ENCODE measurements at places on chromosomes 1 and 21.

DNA sequence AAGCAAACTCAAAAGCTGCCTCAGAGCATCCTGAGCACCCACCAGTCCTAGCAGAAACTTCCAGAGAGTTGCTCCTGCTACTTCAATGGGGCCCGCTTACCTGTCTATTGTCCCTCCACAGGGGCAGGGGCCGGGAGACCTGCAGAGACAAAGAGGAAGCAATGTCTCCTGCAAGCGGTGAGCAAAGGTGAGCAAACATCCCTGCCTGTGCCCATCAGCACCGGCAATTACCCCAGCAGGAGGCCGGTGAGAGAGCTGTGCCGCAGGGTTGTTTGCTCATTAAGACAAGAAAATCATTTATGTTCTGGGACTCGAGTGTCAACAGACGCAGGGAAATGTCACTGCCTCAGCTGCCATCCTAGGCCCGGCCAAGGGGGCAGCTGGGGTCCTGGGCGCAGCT is 53.8 kb upstream of the TARDBP start:
- DNase-seq = no peak

GRCh38 chr1:92210701-92211100 is 7.0 kb upstream of the C1orf146 start:
- no peak for DNase-seq

DNA sequence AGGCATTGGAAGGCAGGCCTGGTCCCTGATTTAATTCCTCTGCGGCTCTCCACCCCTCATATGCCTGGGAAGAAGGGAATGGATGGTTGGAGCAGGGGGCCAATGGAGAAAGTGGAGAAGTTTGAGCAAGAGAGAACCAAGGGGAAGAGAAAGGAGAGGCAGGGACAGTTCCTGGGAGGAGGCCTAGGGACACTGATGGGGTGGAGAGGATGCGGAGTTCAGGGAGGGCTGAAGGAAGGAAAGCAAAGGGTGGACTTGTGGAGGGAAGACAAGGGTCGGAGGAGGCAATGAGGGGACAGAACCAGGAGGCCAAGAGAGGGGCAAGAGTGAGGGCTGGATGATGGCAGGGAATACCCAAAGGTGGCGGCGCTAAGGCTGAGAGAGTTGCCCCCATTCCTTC is 7.1 kb downstream of the ZBTB7B start:
- no peak for DNase-seq

GRCh38 chr1:111720274-111720976 is 18.8 kb downstream of the INKA2 start:
- no peak for DNase-seq

DNA sequence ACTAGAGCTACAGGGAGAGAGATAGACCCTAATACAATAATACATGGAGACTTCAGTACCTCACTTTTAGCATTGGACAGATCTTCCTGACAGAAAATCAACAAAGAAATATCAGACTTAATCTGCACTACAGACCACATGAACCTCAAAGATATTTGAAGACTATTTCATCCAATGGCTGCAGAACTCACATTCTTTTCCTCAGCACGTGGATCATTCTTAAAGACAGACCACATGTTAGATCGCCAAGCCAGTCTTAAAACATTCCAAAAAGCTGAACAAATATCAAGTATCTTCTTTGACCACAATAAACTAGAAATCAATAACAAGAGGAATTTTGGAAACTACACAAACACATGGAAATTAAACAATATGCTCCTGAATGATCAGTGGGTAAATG is 576.0 kb downstream of the KIF26B start:
- no peak for DNase-seq

DNA sequence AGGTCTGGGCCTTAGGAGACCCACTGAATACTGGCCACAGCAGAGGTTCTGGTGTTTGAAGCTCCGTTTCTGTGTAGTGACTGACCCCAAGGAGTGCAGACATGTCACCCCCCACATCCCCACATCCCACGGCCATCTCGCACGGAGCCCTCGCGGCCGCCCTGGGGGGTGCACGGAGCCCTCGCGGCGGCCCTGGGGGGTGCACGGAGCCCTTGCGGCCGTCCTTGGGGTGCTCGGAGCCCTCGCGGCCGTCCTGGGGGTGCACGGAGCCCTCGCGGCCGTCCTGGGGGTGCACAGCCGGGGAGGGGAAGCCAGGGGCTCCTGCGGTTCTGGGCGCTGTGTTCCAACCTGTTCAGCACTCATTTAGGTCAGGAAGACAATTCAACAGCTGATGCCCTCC is 68.4 kb downstream of the SCCPDH start:
- no peak for DNase-seq

- peak; percentile 22 for DNase-seq
These were observed 73.1 kb downstream of the KIF1B start for GRCh38 chr1:10283318-10283984.

- DNase-seq = peak; percentile 6
These were observed 42.6 kb downstream of the KIRREL1 start for GRCh38 chr1:158035976-158036583.

Measured in activated CD4-positive, alpha-beta T cell treated with anti-CD3 and anti-CD28 coated beads, Interleukin-2, amount 50 U/mL, for 48 hours (primary cell).